Activated T-cell treated with anti-CD3 and anti-CD28 coated beads, Interleukin-2, amount 50 U/mL, for 24 hours (primary cell): ENCODE measurements at places on chromosomes 7 and 10.

DNA sequence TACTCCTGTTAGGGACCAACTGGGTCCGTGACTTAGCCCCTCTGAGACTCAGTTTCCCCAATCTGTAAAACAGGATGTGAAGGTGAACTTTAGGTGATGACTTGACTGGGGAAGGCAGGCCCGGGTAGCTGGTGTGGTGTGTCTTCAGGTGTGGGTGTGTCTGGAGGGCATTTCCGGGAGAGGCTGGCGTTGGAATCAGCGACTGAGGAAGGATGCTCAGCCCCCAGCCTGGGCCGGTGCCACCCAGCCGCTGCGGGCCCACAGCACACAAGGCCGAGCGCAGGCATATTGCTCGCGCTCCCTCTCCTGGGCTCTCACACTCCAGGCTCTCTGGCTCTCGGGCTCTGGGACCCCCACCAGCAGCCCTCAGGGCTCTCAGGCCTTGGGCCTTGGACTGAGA, 31.7 kb upstream of the CNPY1 start:
- H3K4me1 ChIP-seq = peaks cover 15% of the 10 kb centered on the region
- DNase-seq = no peak
- no peak overlapping the region for H3K27ac ChIP-seq
- H3K27me3 ChIP-seq = peaks cover 14% of the 10 kb centered on the region
- H3K36me3 ChIP-seq = no peaks in the 10 kb centered on the region

- H3K36me3 ChIP-seq = peaks cover 96% of the 10 kb centered on the region
- H3K4me1 ChIP-seq = no peaks in the 10 kb centered on the region
- no peaks in the 10 kb centered on the region for H3K27me3 ChIP-seq
Observed at GRCh38 chr7:6146666-6147065, 115.5 kb downstream of the ANKRD61 start.

DNA sequence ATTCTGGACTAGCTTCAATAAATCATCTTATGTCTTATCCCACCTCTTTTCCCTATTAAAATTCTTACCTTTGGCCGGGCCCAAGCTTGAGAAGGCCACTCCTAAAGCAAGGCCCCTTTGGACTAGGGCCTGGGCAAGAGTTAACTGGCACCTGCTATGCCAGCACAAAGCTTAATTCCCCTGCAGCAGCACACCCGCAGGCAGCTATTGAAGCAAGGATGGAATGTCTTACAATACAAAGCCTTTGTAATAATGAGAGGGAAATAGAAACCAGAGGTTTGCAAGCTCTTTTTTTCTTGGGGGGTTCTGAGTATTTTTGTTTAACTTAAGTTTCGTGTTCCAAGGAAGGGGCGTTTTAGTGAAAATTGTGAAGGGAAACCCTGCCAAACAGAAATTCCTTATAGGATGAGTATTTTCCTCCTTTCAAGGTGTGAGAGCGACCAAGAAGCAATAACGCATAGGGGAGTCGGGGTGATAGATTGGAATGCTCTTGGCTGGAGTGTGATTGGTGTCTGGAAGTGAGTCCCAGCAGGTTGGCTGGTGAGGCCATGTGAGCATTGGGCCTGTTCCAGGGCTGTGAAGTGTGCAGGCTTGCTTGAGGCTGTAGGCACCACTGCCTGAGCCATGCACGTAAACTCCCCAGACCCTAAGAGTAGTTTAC, 148.5 kb downstream of the KIAA1217 start:
- DNase-seq = no peak
- no peaks in the 10 kb centered on the region for H3K36me3 ChIP-seq
- H3K27me3 ChIP-seq = peaks cover 2% of the 10 kb centered on the region
- no peaks in the 10 kb centered on the region for H3K4me1 ChIP-seq
- no peak overlapping the region for H3K27ac ChIP-seq
- H3K4me3 ChIP-seq = no peak overlapping the region

DNA sequence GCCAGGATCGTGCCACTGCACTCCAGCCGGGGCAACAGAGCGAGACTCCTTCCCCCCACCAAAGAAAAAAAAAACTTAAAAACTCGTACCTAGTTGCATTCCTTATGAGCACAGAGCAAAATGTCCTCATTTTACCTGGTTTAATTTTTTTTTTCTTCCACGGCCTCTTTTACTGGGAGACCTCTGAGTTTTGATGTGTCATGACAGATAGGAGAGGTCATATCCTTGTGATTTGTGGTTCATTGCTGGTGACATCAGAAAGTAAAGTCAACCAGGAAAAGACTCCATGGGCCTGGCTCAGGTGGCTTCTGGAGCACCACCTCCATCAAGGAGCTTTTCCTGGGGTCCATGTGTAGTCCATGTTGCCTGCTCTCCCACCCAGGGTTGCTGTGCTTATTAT, 26.3 kb downstream of the GTF2I start:
- peaks cover 43% of the 10 kb centered on the region for H3K4me1 ChIP-seq
- peaks cover 70% of the 10 kb centered on the region for H3K36me3 ChIP-seq
- no peak for DNase-seq
- H3K27ac ChIP-seq = peak overlapping the region; percentile 47
- no peaks in the 10 kb centered on the region for H3K27me3 ChIP-seq
- no peak overlapping the region for H3K4me3 ChIP-seq

GRCh38 chr7:88132725-88133124, 87.1 kb downstream of the SRI start:
- DNase-seq = no peak
- H3K27ac ChIP-seq = no peak overlapping the region
- no peaks in the 10 kb centered on the region for H3K27me3 ChIP-seq
- H3K4me3 ChIP-seq = no peak overlapping the region
- H3K36me3 ChIP-seq = no peaks in the 10 kb centered on the region

- no peaks in the 10 kb centered on the region for H3K27me3 ChIP-seq
- no peaks in the 10 kb centered on the region for H3K4me1 ChIP-seq
- H3K27ac ChIP-seq = no peak overlapping the region
Observed at GRCh38 chr7:8601121-8601520, 167.7 kb downstream of the NXPH1 start.

DNA sequence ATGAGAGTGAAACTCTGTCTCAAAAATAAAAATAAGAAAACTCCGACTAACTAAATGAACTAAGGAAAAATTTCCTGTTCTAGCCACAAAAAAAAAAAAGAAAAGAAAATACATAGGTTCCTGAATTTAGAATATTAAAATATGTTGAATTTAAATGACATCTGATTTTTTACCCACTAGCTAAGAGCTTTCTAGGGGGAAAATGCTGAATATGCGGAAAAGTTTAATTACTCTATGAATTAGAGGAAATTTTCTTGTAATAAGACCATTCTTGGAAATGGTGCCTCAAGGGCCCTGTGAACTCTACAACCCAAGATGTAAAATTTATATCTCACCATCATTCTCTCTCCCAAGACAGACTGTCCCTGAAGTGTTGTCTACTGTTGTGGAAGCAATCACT, 165.0 kb upstream of the CALN1 start:
- H3K36me3 ChIP-seq = peaks cover 59% of the 10 kb centered on the region
- no peaks in the 10 kb centered on the region for H3K27me3 ChIP-seq
- H3K4me1 ChIP-seq = no peaks in the 10 kb centered on the region

DNA sequence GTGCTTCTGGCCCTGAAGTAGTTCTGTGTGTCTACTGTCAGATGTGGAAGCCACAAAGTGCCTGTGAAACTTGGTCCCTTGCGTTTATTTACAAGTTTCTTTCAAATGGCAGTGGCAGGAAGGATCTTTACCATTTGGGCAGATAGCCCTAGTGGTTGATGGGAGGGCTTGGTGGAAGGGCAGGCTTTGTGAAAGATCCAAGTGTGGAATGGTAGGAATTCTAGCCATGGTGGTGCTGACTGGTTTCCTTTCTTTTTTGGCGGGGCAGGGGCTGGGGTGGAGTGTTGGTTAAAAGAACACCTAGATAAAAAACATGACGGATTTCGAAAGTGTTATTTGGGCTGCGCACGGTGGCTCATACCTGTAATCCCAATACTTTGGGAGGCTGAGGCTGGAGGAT, 27.0 kb downstream of the AUTS2 start:
- DNase-seq = no peak
- H3K36me3 ChIP-seq = no peaks in the 10 kb centered on the region
- H3K4me3 ChIP-seq = no peak overlapping the region
- no peaks in the 10 kb centered on the region for H3K4me1 ChIP-seq

DNA sequence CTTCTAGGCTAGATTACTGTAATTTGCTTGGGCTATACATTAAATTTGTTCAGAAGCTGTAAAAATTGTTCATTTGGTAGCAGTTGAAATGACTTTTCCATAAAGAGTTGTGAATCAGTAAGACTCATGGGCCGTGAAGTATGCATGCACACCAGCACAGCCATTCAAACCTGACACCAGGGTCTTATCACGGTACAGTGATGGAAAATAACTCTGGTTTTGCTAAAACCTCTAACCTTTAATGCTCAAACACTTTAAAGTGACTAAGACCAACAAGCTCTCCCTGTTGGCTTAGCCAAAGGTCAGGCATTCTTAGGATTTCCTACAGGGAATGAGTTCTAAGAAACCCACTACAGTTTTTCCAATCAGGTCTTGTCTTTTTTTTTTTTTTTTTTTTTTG, 11.5 kb downstream of the ARL3 start:
- H3K4me3 ChIP-seq = no peak overlapping the region
- DNase-seq = no peak
- no peak overlapping the region for H3K27ac ChIP-seq
- peaks cover 32% of the 10 kb centered on the region for H3K36me3 ChIP-seq
- no peaks in the 10 kb centered on the region for H3K27me3 ChIP-seq
- peaks cover 20% of the 10 kb centered on the region for H3K4me1 ChIP-seq

DNA sequence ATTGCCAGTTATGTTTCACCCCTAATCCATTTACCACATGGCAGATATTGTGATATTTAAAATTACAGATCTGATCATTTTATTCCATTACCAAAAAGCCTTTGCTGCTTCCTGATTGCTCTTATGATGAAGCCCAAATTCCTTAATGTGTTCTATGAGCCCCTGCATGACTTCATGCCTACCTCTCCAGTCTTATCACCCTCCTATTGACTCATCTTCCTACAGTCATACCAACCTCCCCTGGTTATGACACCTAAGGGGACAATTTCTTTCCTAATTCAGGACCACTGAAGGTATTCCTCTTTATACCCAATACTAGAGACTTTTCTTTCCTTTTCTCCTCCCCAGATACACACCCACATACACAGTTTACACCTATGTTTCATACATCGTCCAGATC, 36.0 kb downstream of the TES start:
- H3K4me3 ChIP-seq = no peak overlapping the region
- no peak for DNase-seq
- H3K36me3 ChIP-seq = peaks cover 84% of the 10 kb centered on the region
- H3K27me3 ChIP-seq = no peaks in the 10 kb centered on the region
- H3K27ac ChIP-seq = peak overlapping the region; percentile 2

GRCh38 chr7:60706-61105, 131.7 kb upstream of the FAM20C start:
- no peak overlapping the region for H3K27ac ChIP-seq
- no peaks in the 10 kb centered on the region for H3K4me1 ChIP-seq
- no peak overlapping the region for H3K4me3 ChIP-seq
- no peak for DNase-seq
- H3K27me3 ChIP-seq = no peaks in the 10 kb centered on the region

- peak overlapping the region; percentile 100 for H3K27ac ChIP-seq
- H3K4me3 ChIP-seq = peak overlapping the region; percentile 91
- no peaks in the 10 kb centered on the region for H3K27me3 ChIP-seq
- H3K36me3 ChIP-seq = peaks cover 41% of the 10 kb centered on the region
Observed at GRCh38 chr7:106285855-106286492, 1.2 kb upstream of the NAMPT start.

GRCh38 chr7:117784315-117784714, 88.9 kb downstream of the CTTNBP2 start:
- no peak overlapping the region for H3K27ac ChIP-seq
- no peaks in the 10 kb centered on the region for H3K27me3 ChIP-seq
- DNase-seq = no peak
- H3K36me3 ChIP-seq = no peaks in the 10 kb centered on the region
- H3K4me1 ChIP-seq = no peaks in the 10 kb centered on the region

DNA sequence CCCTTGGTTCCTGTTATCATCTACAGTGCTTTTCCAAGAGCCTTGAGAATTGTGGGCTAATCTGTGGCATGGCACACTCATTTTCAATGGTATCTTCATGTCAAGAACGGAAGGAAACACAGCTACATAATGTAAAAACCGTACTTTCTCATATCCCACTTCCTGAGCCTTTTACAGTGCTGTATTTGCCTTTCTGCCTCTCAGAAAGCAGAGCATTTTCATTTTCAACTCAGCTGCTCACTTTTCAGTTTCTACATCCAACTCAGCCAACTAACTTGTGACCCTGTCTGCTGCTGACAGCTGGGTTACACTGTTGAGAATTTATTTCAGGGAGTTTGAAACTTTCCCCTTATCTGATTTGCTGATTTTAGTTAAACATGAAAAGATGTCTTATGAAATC, 875.8 kb upstream of the KCND2 start:
- no peak overlapping the region for H3K27ac ChIP-seq
- no peaks in the 10 kb centered on the region for H3K36me3 ChIP-seq
- no peak for DNase-seq

DNA sequence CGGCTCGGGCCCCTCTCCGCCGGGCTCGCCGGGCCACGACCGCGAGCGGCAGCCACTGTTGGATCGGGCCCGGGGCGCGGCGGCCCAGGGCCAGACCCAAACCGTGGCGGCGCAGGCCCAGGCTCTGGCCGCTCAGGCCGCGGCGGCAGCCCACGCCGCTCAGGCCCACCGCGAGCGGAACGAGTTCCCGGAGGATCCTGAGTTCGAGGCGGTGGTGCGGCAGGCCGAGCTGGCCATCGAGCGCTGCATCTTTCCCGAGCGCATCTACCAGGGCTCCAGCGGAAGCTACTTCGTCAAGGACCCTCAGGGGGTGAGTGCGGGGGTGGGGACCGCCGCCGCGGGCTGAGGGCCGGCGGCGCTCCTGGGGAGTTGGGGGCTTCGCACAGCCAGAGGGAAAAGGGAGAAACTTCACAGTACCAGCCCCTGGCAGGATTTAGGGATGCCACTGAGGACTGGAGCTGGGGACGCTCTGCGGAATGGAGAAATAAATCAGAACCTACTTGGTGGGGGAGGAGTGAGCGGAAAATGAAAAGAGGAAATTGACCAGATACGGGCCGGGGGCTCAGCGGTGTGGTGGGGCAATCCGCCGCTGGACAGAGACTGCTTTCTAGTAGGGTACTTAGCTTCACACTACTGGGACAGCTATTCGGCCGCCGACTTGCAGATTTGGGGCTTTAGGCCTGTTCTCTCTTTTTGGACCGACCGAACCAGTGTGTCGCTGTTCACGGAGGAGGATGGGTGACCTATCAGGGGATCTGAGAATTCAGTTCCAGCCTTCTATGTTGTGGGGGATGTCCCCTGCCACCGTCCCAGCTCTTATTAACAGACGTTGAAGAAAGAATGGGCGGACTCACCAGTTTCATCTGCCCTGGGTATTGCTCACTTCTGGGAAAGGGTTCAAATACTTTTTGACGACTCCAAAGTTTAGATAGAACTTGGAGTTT, 669 bp downstream of the PI4K2A start:
- peaks cover 22% of the 10 kb centered on the region for H3K4me1 ChIP-seq
- H3K4me3 ChIP-seq = peak overlapping the region; percentile 95
- no peaks in the 10 kb centered on the region for H3K27me3 ChIP-seq
- H3K36me3 ChIP-seq = peaks cover 36% of the 10 kb centered on the region
- peak; percentile 42 for DNase-seq
